ENCODE measurements at places on chromosomes 1 and 21. TPM values are rescaled to one million over a fixed set of nuclear protein-coding genes. Genes with fewer than 3 reads are reported as not detected.

PLCH2 gene
- polyA plus RNA-seq: 0.21 TPM

DNA sequence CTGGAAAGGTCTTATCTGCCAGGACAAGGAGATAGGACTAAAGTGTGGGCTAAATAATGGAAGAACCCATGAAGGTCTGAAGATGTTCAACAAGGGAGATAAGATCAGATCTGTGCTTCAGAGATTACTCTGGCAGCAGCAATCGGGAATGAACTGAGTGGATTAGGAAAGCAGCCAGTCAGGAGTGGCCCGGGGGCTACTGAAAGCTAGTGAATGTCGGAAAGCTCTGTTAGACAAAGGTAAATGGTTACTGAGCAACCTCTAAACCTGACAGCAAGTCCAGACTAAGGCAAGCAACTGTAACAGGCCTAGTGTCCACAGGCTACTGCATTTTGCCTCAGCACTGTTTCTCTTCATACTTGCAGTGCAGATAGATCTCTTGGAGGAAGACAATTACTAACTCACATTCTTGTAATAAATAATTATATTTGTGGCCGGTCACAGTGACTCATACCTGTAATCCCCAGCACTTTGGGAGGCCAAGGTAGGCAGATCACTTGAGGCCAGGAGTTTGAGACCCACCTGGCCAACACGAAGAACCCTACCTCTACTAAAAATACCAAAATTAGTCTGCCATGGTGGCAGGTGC, 12.5 kb downstream of the IQGAP3 start:
- no peak for DNase-seq

DNA sequence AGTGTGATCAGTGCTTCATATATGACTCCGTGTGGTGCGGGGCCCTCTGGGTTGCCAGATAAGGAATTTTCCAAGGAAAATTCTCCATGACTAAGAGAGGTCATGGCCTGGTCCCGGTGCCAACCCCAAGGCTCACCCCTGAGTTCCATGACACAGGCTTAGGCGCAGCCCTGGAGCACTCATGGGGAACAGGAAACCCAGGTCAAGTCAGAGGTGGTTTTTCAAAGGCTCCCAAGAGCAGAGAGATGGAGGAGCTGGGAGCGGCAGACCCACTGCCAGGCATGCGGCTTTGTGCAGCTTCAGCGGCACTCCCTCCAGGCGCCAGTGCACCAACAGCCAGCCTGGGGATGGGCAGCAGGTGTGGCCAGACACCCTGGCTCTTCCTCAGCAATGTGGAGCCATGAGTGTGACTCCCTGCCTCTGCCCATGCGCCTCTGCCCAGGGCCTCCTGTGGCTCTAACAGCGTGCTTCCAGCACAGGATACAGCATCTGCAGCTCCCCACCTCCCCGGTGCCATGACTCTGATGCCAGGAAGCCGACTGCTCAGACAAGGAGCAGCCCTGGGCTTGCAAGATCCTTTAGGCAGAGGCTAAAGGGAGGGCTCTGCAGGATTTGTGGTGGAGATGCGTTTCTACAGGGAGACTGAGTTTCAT, 47.3 kb downstream of the GPR161 start:
- DNase-seq: no peak

DNA sequence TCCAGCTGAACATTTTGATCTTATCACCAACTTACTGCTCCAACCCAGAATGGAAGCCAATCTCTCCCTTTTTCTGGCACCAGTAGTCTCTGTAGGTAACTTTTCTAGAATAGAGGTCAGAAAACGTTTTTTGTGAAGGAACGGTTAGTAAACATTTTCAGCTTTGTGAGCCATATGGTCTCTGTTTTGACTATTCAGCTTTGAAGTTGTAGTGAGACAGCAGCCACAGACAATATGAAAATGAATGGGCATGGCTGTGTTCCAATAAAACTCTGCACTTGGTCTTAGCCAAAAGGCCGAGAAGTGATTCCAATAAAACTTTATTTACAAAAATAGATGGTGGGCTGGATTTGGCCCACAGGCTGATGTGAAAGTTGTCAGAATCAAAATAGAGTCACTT, 28.9 kb downstream of the MAP10 start:
- DNase-seq: no peak

FAM167B gene
- 2.0 TPM for polyA plus RNA-seq

GRCh38 chr1:201476670-201477344, 7.8 kb upstream of the PHLDA3 start:
- DNase-seq: no peak

PARS2 gene
- 2.9 TPM for polyA plus RNA-seq

- DNase-seq: peak; percentile 28
These were observed 9.2 kb downstream of the FCRL3 start for GRCh38 chr1:157691285-157691920.

SPRR1B gene
- polyA plus RNA-seq: not detected

- DNase-seq: no peak
These were observed 682.0 kb upstream of the B3GALT2 start for GRCh38 chr1:193868425-193868824.

KRTAP11-1 gene
- not detected for polyA plus RNA-seq

DNA sequence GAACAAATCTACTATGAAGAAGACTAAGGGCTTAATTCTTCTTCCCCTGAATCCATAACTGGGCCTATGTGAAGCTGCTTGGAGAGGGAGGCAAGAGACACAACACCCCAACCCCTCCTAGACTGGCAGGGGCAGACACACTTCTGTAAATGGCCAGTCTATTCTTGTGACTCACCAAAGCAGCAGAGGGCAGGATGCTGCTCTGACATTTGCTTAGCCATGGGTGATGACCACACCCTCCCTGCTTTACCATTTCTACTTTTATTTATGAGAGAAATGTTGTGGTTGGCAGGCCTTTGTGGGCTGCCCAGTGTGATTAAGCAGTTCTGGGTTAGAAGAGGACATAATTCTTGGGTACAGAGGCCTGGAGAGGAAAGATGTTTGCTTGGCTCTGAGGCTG, 189.8 kb upstream of the DPYD start:
- no peak for DNase-seq

GALE gene
- 46.9 TPM for polyA plus RNA-seq

DNA sequence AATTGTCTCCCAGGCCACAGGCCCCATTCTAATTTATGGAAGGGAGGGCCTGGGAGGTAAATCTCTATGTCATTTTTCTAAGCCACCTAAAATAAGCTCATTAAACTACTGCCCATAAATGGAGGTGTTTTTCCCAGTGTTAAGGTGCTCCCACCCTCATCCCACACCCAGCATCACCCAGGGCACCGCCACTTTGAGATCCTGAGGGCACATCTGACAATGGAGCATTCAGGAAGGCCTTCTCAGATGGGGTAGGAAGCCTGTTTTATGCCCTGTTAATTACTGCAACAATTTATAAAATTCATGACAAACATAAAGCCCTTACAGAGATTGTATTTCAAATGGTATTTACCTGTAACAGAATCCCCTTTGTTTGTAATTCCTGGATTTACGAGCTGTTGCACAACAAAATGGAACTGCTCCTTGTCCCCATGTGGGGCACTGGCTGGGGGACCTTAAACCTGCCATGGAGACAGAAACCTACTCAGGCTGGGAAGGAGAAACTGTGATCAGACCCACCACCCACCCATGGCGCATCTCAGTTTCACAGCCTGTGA, 319.5 kb upstream of the USP24 start:
- no peak for DNase-seq
